Activated naive CD4-positive, alpha-beta T cell treated with anti-CD3 and anti-CD28 coated beads, Interleukin-2, amount 10 ng/mL, durations not matched to agents 5 hours and 36 hours (primary cell): ENCODE measurements at places on chromosomes 6 and 20. TPM values are rescaled to one million over a fixed set of nuclear protein-coding genes. Genes with fewer than 3 reads are reported as not detected.

ZNF334 gene
- 0.40 TPM for total RNA-seq

SLC17A1 gene
- total RNA-seq, result not detected

FKBP1C gene
- 0.29 TPM for total RNA-seq

CNR1 gene
- total RNA-seq, result not detected

ZNF165 gene
- 1.1 TPM for total RNA-seq
